ENCODE measurements at places on chromosomes 1 and 21.

GRCh38 chr1:20291645-20292084 lies 990 bp downstream of the VWA5B1 start:
- no peak for DNase-seq

DNA sequence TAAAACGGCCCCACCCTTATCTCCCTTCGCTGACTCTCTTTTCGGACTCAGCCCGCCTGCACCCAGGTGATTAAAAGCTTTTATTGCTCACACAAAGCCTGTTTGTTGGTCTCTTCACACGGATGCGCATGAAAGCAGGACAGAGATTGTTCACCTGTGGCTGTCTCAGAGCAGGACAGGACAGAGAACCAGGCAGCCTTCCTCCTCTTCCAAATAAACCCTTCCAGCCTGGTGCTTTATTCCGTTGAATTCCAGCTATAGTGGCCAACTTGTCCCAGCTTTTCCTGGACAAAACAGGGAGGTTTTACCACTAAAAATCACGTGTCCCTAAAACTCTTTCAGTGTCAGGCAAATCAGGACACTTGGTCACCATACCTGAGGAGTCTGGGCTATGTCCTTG lies 9.5 kb upstream of the DMRTB1 start:
- DNase-seq = no peak

GRCh38 chr21:45985471-45986315 lies 4.1 kb downstream of the COL6A1 start:
- no peak for DNase-seq

GRCh38 chr21:43824333-43825241 lies 35.2 kb downstream of the RRP1 start:
- no peak for DNase-seq

DNA sequence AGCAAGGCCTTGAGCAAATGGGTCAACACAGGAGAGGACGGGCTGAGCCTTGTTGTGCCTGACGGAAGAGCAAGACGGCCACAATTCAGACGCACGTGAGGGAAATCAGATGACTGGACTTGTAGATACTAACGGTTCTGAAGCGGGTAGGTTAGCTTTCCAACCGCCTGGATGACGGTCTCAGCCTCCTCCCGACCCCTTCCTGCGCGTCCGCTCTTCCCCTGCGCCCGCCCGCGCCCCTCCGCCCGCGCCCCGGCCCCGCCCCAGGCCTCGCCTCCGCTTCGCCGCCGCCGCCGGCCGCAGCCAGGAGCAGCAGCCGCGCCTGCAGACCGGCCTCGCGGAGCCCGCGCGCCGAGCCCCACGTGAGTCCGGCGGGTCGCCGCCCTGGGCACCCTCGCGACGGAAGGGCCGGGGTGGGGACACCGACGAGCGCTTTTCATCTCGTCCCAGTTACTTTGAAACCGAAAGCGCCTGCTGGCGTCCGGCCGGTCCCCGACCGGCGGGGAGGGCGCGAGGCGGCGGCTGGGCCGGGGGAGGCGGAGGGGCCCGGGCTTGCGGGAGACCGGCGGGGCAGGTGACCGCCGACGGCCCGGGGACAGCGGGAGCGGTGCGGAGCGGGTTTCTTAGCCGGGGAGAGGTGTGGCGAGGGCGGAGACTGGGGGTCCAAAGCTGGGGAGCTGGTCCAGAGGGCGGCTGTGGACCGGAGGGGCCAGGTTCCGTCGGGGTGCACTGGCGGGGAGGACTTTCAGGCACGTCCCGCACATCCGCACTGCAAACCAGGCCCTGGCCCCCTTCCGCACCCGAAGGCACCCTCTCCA lies at the start of gene TRAF5:
TRAF5 (plus strand) TSS at position 306 of the 818 bp plus-strand sequence. CDS start 26,407 bp downstream, outside the sequence.
- DNase-seq = peak; percentile 56

- no peak for DNase-seq
Measured at GRCh38 chr21:19340303-19340702, 936.7 kb upstream of the TMPRSS15 start.

All from stimulated activated naive CD8-positive, alpha-beta T cell treated with anti-CD3 and anti-CD28 coated beads, Interleukin-15, amount 100 ng/mL, for 72 hours (primary cell).